Uterine smooth muscle cell (primary cell): ENCODE measurements at places on chromosomes 6 and 20. TPM values are rescaled to one million over a fixed set of nuclear protein-coding genes. Genes with fewer than 3 reads are reported as not detected.

XKR7 gene
- total RNA-seq = under 0.01 TPM in 1 of 2 replicates, not detected in the other

SIRPG gene
- not detected in 2 replicates for total RNA-seq

COX4I2 gene
- not detected in 2 replicates for total RNA-seq

RRP36 gene
- total RNA-seq = 81.2 and 132 TPM in 2 replicates

USP49 gene
- total RNA-seq = 2.9 and 4.5 TPM in 2 replicates

PCK1 gene
- not detected in 2 replicates for total RNA-seq

DLK2 gene
- total RNA-seq = 0.66 and 1.1 TPM in 2 replicates

PCIF1 gene
- 11.5 and 12.9 TPM in 2 replicates for total RNA-seq

SMOC2 gene
- total RNA-seq = not detected in 2 replicates

CCN2 gene
- 18.2 and 51.6 TPM in 2 replicates for total RNA-seq

HSPA12B gene
- 0.11 and 0.12 TPM in 2 replicates for total RNA-seq

SPDEF gene
- under 0.01 TPM in 1 of 2 replicates, not detected in the other for total RNA-seq
